Inflammatory macrophage (primary cell): ENCODE measurements at places on chromosomes 5 and 9.

DNA sequence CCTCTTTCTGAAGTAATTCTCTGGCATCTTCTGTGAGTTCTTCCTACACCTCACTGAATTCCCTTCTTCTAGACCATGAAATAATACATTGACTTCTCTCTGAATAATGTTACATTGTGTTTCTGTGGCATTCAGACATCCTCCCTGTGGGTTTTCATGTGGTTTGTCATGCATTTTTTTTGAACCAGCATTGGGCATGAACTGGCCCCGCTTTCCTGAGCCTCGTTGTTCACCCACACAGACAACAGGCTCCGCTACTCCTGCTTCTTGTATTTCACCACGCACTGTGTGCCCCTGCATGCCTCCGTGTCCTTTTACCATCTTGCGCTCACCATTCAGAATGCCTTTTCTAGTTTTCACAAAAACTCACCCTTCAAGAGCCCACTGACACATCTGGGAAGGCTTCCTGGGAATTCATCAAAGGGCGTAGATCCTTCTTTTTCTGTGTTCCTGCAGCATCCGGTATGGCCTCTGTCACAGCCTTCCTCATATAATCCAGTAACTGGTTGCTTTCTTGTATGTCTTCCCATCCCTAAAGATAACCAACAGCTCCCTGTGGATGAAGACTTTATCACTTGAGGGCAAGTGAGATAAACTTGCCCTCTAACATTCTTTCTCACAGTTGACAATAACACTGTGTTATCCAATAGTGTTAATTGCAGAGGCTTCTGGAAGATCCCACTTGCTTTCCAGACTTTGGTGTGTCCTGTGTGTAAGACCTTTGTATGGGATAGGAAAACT is 51.5 kb upstream of the ADAMTSL1 start:
- no peak for DNase-seq

GRCh38 chr9:87063871-87064270 is 116.6 kb upstream of the GAS1 start:
- DNase-seq, result no peak

- DNase-seq, result no peak
Measured at GRCh38 chr9:127826253-127826913, 23.7 kb downstream of the FPGS start.

DNA sequence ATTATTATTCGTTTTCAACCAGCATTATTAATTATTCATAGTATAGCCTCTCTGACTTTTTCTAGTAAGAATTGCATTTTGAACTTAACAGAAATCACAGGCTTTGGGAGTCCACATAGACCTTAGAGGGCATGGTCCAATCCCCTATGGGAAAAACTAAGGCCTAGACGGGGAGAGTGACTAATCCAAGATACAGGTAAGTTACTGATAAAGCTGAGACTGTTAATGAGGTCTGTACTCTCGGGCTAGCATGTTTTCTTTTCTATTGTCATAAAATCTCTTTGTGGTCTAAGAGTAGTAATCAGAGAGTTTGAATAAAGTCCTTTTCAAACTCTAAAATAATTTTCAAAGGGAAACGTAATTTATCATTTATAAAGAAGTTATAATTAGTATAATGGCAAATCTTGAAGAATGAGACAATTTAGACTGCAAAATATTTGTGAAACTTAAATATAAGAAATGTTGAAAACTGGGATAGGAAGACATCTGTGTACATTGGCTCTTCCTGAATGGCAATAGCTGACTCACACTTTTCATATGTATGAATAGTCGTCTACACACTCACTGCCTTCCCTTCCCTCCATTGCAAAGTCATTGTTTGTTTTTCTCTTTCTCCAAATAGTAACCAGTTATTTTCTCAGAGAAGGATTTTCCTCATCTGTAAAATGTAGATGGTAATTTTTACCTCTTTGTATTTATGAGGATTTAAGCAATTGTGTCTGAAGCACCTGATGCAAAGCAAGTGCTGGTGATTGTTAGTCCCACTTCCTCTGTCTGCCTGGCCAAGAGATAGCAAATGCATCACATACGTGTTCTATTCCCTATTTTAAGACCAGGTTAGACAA is 207.9 kb upstream of the CD180 start:
- no peak for DNase-seq

GRCh38 chr5:119948162-119948561 is 318.8 kb downstream of the FAM170A start:
- DNase-seq, result no peak

DNA sequence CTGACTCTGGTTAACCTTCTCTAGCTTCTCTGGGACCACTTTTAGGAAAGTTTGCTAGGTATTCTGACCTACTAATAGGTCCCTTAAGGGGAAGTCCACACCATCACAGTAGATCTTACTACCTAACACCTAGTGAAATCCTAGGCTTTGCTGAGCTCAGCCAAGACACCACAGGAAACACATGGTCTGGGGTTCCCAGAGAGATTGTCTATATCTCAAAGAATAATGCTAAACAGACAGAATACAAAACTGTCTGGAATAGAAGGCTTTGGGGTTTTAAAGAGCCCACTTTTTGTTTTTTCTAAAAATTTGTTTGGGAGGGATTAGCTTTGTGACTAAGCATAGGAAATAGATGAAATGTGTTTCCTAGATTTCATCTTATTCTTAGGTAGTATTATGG is 395.1 kb downstream of the ARHGEF28 start:
- DNase-seq, result no peak

DNA sequence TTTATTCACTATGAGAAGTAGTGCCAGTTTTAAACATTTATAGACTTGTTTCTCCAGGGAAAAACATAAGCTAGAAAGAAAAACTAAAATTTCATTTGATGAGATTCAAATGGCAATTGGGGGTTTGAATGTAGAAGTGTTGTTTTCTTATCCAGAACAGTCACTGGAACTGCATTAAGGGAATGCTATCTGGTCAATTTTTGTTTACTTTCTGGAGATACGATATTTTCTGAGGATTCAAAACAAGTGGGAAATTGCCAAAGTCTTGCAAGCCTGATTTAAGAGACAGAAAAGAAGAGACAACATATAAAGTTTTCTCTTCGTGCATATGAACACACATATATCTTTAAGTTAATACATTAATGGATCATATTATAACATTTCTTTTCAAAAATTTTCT is 118.4 kb downstream of the NXNL2 start:
- DNase-seq, result no peak

DNA sequence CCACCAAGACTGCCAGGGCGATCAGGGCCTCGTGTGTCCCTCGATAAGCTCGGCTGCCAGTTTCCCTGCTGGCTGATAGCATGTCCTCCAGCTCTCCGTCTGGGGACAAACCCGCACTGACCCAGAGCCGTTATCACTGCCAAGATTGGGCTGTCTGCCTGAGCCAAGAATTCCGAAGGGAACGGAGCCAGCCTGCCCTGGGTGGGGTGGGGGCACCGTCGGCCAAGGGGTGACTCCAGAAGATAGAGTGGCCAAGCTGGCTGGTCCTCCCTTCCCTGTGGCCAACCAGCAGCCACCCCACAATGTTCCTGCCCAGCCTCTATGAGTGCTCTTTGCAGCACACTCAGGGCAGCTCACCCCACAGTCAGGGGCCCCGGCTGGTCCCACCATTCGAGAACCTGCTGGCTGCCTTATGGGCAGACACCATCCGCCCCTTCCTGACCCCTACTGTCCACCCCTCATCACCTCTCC is 29.4 kb downstream of the HRH2 start:
- DNase-seq, result no peak

- no peak for DNase-seq
Measured at GRCh38 chr5:31720004-31720403, 81.1 kb downstream of the PDZD2 start.

DNA sequence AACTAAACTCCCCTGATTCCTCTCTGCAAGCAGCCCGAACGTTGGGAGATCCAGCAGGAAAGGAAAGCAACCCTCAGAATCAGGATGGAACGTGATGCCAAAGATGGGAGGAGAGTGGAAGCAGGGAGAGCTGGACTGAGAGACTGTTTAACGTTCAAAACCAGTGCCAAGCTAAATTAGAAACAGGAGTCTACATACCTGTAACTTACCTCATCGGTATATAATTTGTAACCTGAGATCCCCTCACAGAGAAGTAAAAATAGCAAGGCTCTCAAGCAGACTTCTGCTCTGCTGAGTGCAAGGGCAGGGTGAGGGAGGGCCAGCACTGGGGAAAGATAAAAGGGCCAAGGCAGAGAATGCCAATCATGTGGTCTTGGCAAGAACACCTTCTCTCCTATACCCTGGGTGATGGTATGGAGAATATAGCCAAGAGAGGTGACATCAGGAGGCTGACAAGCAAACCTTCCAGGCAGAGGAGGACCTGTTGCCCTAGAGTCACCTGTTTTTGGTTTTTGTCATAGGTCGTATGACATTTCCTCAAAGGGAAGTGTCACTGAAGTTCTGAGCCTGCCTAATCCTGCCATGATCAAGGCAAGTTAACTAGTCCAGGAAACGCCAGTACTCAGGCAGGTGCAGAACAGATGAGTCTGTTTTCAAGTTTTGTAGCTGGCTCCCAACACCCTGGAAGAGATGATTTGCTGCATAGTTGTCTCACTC is 472.0 kb downstream of the NFIB start:
- DNase-seq, result no peak

GRCh38 chr5:132746592-132746953 is 653 bp upstream of the CCNI2 start:
- no peak for DNase-seq

DNA sequence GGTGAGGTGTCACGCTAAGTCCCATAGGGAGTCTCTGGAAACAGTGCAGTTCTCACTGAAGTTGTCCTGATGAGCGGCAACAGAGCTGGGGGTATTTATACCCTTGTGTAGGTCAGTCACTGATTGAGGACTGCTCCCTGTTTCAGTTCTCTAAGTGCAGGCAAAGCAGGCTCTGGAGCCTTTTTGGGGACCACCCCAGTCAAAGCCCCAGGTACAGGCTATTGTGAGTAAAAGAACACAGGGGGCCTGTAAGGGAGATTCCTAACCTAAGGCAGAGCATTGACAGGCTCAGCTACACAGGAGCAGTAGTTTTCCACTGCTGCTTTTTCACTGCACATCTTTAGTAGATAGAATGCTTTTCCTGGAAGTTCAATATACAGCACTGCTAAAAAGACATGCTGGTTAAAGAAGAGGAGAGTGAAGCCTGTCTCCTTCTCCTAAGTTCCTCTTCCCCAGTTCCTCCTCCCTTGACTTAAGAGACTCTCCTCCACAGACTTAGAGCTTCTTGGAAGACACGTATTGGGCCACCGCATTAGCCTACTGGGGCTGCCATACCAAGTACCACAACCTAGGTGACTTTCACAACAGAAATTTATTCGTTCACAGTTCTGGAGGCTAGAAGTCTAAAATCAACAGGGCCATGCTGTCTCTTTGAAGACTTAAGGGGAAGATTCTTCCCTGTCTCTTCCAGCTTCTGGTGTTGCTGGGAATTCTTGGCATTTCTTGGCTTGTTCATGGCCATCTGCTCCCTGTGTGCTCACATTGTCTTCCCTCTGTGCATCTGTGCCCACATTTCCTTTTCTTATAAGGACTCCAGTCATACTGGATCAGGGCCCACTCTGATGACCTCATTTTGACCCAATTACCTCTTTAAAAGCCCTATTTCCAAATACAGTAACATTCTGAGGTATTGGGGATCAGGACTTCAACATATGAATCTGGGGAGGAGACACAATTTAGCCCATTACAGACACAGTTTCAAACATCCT is 221.0 kb downstream of the ESM1 start:
- DNase-seq, result peak; percentile 51

DNA sequence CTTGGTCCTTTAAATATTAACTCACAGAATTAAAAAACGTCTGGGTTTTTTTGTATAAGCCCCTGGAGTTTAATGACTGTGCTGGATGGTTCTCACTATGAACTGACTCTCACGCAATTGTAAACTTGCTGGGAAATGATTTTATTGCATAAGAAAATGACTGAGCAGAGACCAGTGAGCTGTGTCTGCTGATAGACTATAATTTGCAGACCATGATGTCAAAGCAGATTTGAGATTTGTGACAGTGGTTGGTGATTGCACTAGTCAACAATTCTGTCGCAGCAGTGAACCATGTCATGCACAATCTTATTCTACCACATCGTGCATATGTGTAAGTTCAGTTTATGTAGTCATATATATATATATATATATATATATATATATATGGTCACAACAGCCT is 85.7 kb upstream of the C9orf72 start:
- peak; percentile 18 for DNase-seq

- no peak for DNase-seq
Measured at GRCh38 chr9:112112941-112113681, 62.0 kb downstream of the SUSD1 start.

DNA sequence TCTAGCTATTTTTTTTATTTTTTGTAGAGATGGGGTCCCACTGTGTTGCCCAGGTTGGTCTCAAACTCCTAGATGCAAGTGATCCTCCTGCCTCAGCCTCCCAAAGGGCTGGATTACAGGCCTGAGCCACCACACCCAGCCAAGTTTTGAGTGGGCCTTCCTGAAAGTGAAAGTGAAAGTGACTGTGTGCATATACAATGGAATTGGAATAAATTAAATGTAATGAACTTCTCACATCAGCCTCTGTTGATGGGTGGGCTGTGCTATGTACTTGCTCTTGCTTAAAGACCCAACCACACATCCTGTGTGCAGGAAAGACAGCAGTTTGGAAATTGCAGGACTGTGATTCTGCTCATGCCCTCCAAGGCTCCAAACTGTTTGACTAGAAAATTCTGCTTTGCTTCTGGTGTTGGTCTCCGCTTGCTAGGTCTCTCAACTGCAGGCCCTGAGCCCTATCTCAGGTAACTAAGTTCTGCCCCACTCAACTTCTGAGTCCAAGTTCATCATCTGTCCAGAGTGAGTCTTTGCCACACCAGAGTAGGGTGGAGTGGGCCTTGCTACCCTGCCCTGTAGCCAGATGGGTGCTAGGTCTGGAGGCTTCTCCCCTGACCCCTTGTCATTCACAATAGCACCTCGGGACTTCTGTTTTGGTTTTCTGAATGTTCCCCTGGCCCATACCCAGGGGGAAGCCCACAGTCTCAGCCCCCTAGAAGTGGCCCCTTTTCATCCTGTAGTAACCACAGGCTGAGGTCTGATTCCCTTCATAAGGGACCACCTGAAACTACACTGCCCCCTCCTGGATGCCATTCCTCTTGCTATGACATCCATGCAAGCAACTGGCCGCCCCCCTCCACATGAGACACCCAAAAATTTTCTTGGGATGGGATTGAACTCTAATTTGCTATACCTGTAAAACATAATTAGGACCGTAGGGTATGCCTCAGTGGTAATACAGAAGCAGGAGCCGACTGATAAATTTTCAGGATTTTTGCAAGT is 36.5 kb upstream of the RAD23B start:
- DNase-seq, result peak; percentile 24
